ENCODE measurements at places on chromosomes 3 and 15. TPM values are rescaled to one million over a fixed set of nuclear protein-coding genes. Genes with fewer than 3 reads are reported as not detected.
A peak's percentile ranks its signal among the peaks of the same experiment; 100 is the strongest.

GRCh38 chr15:99486371-99487336 lies 79.1 kb upstream of the MEF2A start:
- DNase-seq, result no peak

DNA sequence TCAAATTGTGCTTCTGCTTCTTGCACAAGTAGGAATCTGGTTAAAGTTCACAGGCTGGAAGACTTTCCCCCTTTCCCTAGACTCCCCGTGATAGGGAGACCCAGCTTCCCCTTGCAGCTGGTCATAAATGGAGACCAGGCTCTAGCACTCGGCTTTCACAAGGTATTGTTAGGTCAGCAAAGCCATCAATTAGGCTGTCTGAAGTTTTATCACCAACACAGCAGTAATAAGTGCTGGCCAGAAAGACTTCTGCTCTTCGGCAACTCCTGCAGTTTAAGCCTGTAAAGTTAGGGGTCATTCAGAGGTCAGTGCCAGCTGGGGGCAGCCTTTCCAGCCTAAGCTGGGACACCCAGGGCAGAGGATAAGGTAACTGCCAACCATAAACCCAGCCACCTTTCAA lies 203.4 kb downstream of the MEIS2 start:
- DNase-seq, result peak; percentile 84

- DNase-seq, result no peak
These were observed 437.7 kb downstream of the RAP2B start for GRCh38 chr3:153599685-153600084.

GRCh38 chr15:51114437-51115119 lies 19.9 kb upstream of the TNFAIP8L3 start:
- no peak for DNase-seq

- DNase-seq, result no peak
These were observed 8.1 kb upstream of the CLDN11 start for GRCh38 chr3:170410428-170411029.

DNA sequence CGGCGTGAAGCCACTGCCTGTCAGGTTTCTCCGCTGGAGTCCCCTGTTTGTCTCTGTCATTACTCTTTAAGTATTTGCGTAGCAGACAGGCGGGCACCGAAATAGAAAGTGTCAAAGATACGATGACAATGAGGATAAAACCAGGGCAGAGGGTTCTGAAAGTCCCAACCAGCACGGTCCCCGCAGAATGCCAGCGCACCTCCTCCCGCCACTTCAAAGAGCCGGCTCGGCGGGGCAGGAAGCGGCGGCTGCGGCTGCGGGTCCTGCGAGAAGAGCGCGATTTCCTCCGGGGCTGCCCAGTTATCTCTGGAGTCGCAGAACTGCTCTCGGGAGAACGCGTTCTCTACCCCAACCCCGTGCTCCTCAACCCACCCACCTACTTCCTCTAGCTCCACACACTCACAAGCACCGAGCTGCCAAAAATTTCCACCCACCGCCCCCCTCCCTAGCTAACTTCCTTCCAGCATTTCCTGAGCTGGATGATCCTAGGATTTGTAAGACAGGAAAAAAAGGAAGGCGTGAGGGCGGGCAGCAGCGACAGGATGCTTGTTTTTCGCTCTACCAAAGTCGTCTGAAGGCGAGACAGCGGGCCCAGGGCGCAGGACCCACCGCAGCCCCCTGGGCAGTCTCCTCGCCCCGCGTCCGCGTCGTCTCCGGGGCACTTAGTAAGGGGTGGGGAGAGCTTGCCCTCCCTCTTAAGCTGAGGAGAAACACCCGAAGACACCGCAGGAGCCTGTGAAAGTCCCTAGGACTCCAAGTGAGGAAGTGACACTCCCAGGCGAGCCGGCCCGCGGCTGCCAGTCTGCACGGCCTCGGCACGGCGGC lies at the start of gene ARHGAP31:
Gene ARHGAP31 (plus strand): TSS at position 513 of the 825 bp plus-strand sequence. CDS start 522 bp downstream, outside the sequence.
- peak; percentile 53 for DNase-seq

- DNase-seq, result no peak
These were observed 252.7 kb downstream of the TJP1 start for GRCh38 chr15:29569533-29570092.

DNA sequence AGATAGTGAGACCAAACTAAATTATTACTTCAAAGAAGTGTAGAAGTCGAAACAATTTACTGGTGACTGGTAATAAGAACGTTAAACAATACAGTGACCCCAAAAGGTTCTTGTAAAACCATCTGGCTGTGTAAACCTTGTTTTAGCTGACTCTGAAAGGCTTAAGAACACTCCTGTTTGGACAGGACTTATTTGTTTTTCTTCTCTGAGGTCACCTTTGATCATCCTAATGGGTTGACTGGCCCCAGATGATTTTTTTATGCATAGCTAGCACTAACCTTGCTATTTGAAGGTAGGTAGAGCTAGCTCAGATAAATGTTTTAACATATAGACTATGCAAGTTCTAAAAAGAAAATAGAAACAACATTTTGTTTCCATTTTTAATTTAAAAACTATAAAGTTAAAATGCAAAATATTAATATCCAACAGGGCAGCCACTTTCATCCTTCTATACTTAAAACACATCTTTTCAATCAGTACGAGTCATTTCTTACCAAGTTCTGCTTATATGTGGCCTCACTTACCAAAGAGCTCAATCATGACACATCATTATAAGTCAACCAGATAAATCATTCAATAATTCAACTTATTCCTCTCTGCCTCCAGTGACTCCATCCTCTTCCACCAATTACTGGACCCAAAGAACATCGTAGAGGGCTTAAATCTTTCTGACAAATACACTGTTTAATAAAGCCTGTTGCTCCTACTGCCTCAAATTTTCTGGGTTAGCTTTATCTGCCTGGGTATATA lies 158.8 kb downstream of the SSR3 start:
- no peak for DNase-seq

DNA sequence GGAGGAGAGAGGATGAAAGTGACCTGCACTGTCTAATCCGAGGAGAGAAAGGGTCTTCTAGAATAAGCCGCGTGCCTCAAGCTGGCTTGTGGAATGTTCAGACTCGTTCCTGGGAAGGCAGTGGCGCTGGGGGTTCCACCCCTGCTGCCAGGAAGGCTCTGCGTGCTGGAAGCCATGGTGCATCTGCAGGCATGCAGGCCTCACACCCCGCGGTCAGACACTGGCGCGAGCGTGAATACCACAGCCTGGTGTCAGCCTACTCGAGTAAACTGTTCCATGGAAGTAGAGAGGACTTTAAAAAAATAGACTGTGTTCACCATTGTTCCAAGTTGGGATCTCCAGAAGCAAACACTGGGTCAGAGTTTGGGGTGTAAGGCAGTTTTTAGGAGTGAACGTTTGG lies 25.9 kb upstream of the GABRG3 start:
- no peak for DNase-seq

GRCh38 chr15:68479406-68479805 lies 47.4 kb upstream of the ITGA11 start:
- DNase-seq, result no peak

DNA sequence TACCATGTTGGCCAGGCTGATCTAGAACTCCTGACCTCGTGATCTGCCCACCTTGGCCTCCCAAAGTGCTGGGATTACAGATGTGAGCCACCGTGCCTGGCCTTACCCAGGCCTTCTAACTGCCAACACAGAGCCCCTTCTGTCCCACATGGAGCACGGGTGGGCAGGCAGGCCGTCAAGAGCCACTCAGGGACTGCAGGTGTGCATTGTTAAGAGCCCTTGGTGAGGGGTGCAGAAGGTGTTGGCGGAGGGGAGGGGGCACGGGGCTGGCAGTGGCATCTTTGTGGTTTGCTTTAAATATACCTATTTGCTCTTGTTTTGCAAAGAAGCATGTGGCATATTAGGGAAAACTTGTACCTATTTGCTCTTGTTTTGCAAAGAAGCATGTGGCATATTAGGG lies 37.3 kb downstream of the SMAD6 start:
- no peak for DNase-seq

DNA sequence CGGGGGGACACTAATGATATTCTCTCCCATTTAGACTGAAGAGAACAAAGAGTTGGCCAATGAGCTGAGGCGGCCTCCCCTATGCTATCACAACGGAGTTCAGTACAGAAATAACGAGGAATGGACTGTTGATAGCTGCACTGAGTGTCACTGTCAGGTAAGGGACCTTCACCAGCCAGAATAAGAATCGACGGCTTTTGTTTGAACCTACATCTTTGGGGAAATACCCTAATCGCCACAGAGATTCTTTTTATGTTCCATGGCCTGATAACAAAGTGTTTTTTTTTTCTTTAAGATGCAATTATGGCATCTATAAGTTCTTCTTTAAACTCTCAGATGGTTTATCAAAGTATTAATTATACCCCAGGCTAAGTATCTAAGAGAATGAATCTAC lies 3.4 kb downstream of the THBS1 start:
- no peak for DNase-seq

- DNase-seq, result no peak
These were observed 5.1 kb upstream of the KLHL40 start for GRCh38 chr3:42680271-42680670.

GRCh38 chr3:123404391-123404790 lies 44.5 kb downstream of the ADCY5 start:
- no peak for DNase-seq

GRCh38 chr3:134594331-134594741 lies 56.5 kb downstream of the KY start:
- no peak for DNase-seq

Gene COL7A1
- 21.6 TPM for polyA plus RNA-seq

Gene MORC1
- 0.57 TPM for polyA plus RNA-seq

Gene RTP1
- not detected for polyA plus RNA-seq

Gene SLC22A14
- polyA plus RNA-seq, result 1.1 TPM

Gene TM4SF4
- 1.9 TPM for polyA plus RNA-seq

Gene SPTBN5
- polyA plus RNA-seq, result 2.8 TPM

Gene GHRL
- polyA plus RNA-seq, result 2.7 TPM

Gene DISP2
- 0.35 TPM for polyA plus RNA-seq

Data from left kidney (tissue), 8 donors.